Stimulated activated CD8-positive, alpha-beta memory T cell treated with anti-CD3 and anti-CD28 coated beads, Interleukin-7, amount 100 ng/mL, for 1 hour (primary cell): ENCODE measurements at places on chromosomes 3 and 15.

GRCh38 chr3:4778119-4778518, 201.1 kb upstream of the BHLHE40 start:
- no peak for DNase-seq

- no peak for DNase-seq
Measured at GRCh38 chr3:139564294-139564861, 24.8 kb upstream of the RBP1 start.

GRCh38 chr3:45905755-45906154, 19.4 kb downstream of the CCR9 start:
- no peak for DNase-seq

DNA sequence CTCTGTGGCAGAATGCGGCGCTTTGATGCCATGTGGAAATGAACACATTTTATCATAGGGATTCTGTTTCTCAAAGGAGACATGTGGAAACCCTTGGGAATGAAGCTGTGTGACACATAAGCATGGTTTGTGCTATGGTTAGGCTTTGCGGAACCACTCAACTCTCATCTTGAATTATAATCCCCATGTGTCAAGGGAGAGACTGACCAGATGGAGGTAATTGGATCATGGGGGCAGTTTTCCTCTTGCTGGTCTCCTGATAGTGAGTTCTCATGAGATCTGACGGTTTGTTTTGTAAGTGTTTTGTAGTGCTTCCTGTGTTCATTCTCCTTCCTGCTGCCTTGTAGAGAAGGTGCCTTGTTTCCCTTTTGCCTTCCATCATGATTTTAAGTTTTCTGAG, 1109.2 kb upstream of the ALCAM start:
- no peak for DNase-seq

- DNase-seq = no peak
Measured at GRCh38 chr15:52251144-52251860, 44.3 kb downstream of the MYO5C start.

GRCh38 chr3:83065851-83066460, 1304.5 kb upstream of the GBE1 start:
- DNase-seq = no peak

- DNase-seq = no peak
Measured at GRCh38 chr3:55402886-55403609, 84.1 kb downstream of the WNT5A start.

GRCh38 chr3:134353171-134353825, 20.9 kb downstream of the AMOTL2 start:
- no peak for DNase-seq

DNA sequence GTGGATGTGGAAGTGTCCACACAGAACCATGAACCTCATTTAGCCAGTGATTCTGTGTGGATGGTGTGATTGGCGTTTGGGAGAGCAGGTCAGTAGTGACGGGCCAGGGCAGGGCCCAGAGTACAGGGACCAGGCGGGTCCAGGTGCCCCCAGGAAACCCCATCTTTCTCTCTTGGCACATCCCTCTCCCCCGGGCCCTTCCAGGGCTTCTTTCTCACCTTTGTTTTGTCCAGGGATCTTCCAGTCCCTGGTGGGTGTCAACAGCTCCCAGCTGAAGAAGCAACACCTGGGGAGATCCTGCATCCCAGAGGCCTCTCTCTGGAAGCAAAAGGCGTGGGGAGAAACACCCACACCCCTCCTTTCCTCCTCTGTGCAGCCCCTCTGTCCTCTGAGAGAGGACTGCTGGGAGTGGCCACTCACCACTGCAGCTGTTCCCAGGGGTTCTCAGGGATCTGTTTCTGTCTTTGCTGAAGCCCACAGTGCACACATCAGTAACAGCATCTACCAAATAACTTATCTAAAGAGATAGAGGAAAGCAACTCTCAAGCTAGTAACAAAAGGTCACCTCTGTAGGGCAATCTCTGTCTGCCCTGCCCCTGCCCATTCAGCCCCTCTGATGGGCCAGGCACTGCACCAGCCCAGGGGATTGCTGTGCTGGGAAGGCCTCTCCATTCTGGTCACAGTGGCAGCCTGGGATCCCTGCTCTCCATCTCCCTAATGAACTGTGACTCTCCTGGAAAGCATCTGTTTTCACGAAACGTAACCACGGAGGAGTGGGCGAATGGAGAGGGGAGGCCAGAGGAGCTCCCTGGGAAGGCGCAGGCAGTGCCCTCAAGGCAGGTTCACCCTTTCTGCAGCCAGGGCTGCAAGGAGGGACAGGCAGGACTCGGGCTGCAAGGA, 98.3 kb upstream of the ALDH1A3 start:
- DNase-seq = no peak

DNA sequence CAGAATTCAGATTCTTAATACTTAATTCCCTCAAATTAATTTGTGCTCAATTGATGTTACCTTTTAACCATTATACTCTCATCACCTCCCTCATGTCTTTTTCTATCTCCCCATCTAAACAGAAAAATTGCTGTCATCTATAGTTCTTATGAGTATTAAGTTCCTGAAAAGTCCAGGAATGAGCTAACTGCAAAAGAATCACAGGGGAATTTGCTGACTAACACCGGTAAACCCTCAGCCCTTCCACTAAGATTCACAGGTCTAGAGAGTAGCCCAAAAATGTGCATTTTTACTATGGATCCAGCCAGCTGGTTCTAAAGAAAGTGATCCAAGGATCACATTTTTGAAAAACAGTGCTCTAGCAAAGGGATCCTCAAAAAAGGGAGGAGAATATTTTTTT, 67.0 kb downstream of the SETD2 start:
- no peak for DNase-seq

- DNase-seq = no peak
Measured at GRCh38 chr3:23760325-23760724, 45.4 kb upstream of the UBE2E1 start.

DNA sequence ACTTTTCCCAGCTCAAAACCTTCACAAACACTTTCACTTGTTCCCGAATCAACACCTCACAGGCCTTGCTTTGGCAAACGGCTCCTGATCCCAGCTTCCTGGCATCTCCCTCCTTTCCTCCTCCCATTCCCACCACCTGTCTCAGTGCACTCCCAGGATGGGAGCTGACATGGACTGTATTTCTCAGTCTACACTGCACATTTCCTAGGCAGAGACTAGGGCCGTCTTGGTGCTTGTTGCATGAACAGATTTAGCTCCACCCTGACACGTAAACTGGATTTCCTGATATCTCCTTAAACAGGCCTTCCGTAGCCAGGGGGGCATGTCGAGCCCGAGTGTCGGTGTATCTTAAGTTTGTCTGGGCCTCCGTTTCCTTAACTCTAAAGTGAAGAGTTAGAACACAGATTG, 790 bp upstream of the WHAMM start:
- no peak for DNase-seq

DNA sequence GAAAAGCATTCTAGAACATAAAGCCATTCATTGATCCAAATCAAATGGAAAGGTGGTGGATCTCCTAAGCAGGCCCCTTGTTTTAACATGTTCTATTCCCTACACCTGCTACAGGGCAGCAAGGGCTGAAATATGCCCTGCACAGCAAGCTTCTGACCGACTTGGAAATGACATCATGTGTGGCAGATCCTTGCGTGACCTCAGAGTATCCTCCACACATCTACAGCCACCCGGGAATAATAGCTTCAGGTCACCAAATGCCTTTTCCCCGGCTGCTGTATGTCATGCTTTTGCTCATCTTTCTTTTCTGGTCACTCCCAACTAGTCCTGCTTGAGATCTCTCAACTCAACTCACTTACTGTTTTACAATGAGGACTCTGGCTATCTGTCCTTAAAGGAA, 158.2 kb downstream of the ZNF385D start:
- DNase-seq = no peak

DNA sequence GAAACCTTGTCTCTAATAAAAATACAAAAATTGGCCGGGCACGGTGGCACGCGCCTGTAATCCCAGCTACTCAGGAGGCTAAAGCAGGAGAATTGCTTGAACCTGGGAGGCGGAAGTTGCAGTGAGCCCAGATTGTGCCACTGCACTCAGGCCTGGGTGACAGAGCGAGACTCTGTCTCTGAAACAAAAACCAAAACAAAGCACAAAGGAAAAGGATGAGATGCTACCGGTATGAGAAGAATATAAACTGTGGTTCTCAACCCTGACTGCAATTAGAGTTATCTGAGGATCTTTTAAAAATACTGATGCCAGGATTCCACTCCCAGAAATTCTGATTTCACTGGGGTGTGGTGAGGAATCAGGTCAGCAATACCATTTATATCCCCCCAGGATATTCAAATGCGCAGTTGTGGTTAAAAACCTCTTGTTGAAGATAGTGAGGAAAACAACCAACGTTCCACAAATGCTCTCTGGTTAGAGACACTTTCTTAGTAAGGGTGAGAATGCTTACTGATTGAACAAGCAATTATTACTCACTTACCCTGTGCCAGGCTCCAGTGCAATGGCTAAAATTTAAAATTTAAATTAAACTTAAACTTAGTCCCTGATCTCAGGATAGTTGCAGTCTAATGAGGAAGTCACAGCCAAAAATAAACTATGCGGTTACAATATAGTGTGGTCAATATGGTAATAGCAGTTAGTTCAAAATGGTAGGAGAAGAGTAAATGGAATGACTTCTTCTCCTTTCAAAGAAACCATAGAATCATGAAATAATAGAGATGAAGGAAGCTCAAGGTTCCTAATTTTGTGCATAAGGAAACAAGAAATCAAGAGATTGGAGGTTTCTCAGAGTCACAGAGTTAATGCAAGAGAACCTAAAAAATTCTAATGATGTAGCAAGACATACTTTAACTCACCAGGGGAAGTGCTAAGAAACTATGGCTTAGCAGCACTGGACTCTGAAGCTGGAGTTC, 109.5 kb downstream of the SSR3 start:
- no peak for DNase-seq

- DNase-seq = no peak
Measured at GRCh38 chr3:66256806-66257205, 36.0 kb downstream of the SLC25A26 start.

- no peak for DNase-seq
Measured at GRCh38 chr3:160486459-160486869, 36.9 kb upstream of the TRIM59 start.

DNA sequence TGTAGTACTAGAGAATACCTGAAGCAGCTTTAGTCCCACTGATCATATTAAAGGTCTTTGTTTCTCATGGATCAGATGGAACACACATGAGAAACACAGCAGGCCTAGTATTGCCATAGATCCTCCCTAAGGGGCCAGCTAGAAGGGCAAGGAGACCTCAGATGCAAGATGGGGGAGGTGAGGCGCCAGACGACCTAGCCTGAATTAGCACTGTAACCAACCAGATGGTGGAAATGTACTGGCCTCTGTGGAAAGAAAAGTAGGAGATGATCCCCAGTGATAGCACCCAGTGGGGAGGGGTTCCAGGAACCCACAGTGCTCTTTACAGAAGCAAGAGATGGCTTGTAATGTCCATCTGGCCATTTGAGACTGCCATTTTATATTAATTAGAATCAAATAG, 138.2 kb upstream of the ZNF385D start:
- DNase-seq = no peak

DNA sequence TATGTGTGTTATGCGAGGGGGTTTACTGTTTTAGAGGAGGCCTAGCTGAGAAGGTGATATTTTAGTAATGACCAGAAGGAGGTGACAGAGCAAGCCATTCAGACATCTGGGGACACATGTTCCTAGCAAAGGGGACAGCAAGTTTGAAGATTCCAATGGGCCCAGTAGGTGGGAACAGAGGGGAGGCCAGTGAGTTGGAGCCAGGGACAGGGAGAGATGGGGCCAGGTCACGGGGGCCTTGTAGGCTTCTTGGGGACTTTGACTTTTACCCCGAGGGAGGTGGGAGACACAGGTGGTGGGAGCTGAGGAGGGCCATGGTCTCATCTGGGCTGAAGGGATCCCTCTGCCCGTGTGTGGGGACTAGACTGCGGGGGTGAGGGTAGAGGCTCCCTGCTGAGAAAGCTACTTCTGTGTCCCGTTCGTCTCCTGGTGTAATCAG, 72.5 kb downstream of the MGLL start:
- no peak for DNase-seq

DNA sequence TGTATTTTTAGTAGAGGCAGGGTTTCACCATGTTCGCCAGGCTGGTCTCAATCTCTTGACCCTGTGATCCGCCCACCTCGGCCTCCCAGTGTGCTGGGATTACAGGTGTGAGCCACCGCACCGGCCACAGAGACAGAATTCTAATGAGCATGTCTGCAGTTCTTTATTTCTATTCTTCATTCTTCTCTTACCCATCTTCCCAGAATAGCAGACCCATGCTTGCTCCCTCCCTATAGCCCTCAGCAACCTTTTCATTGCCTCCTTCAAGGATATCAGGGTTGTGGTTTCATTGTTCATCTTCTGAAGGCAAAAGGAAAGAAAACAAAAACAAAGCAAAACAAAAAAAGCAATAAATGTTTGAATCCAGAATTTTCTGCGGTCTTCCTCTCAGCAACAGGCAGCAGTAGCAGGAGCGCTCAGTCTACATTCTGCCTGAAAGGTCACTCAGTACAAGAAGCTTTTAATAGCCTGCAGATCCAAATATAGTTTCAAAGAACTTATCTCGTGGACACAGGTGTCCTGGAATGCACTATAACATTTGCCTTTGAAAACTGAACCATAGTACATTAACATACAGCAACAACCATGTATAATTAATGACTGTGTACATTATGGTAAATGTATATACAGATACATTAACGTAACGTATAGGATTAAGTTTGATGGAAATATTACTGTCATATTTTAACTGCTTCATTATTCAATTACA, at the start of gene SMCO1:
SMCO1 (minus strand) TSS at position 434 of the 709 bp plus-strand sequence; CDS start at position 297, 137 bp downstream.
- no peak for DNase-seq

GRCh38 chr15:81339851-81340250, 15.9 kb upstream of the STARD5 start:
- DNase-seq = no peak

DNA sequence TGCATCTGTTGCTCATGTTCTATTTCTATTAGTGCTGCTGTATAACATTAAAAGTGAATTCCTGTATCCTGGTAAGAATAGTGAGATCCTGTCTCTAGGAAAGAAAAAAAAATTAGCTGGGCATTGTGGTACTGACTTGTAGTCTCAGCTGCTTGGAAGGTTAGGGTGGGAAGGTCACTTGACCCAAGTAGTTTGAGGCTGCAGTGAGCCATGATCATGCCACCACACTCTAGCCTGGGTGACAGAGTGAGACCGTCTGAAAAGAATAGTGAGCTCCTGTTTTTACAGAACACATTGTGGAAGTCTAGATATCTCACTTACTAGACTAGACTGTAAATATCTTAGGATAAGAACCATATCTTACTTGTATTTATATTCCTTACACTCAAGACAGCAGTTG, 4.6 kb downstream of the ATP11B start:
- no peak for DNase-seq

GRCh38 chr3:172707967-172708366, 2.9 kb downstream of the NCEH1 start:
- DNase-seq = no peak

DNA sequence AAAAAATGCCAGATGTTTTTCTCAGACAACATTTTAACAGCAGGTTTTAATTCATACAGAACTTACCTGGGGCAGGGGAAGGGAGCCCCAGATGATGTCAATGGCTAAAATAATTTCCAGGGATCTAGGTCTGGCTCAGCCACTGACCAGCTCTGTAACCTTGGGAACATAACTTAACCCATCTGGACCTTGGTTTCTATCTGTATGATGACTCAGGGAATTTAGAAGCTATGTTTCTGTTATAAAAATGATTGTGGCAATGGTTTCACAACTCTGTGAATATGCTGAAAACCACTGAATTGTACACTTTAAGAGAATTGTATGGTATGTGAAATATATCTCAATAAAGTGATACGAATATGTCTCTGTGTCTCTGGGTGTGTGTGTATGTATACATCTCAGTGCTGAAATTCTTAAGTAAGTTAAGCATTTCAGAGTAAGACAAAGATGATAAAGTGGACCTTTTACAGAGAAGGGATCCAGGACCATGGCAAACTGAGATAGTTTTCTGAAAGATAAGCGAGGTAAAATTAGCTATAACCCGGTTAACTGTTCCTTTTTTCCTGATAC, 2.9 kb downstream of the SH3GL3 start:
- no peak for DNase-seq

GRCh38 chr15:33468740-33469139, 158.0 kb downstream of the RYR3 start:
- no peak for DNase-seq
